ENCODE measurements at places on chromosomes 4 and X.

GRCh38 chr4:25913056-25913850 is 767 bp upstream of the SMIM20 start:
- peak; percentile 93 for DNase-seq

- no peak for DNase-seq
Measured at GRCh38 chr4:40933272-40934053, 183.7 kb downstream of the NSUN7 start.

DNA sequence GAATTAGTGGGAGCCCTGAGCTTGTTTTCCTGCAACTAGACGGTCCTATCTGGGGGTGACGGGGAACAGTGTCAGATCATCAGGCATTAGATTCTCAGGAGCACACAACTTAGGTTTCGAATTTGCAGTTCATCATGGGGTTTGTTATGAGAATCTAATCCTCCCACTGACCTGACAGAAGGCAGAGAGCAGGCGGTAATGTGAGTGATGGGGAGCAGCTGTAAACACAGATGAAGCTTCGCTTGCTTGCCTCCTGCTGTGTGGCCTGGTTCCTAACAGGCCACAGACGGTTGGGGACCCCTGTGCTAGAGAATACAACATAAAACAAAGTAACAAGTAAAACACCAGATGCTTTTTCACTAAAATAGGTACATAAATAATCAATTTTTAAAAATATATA is 86.2 kb upstream of the BLTP1 start:
- DNase-seq, result no peak

DNA sequence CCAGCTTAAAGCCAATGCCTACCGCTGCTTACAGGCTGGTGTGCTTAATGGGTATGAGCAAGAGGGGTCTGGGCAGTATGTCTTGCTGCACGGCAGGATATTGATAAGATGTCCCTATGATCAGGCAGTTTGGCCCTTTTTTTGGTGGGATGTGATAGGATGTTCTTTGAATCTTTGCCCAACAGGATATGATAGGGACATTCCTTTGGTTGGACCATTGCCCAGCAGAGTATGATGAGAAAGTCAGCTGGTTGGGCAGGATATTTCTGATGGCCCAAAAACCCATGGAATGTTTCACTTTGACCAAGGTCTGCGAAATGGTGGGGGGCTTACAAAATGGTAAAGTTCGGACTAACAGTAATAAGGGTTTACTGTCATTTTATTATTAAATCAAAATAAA is 1060.6 kb downstream of the STIM2 start:
- no peak for DNase-seq

- DNase-seq, result no peak
Measured at GRCh38 chr4:48342606-48342880, 1.2 kb downstream of the SLAIN2 start.

DNA sequence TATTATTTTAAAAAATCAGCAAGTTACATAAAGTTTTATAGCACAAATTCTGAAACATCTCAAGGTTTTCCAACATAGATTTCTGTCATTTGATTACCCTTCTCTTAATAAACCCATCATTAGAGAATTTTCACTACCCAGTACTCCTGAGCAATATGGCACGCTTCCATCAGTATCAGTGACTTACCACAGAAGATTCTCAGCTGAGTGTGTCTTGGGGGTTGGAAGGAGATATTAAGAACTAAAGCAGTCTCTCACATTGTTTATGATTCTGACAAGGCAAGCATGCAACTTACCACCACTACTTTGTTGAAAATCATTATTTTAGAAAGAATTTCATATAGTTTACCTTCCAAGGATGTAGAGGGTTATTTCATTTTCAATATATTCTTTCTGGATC is 67.7 kb downstream of the INPP4B start:
- DNase-seq, result no peak

GRCh38 chrX:110397904-110398303 is 39.3 kb downstream of the RTL9 start:
- DNase-seq, result no peak

DNA sequence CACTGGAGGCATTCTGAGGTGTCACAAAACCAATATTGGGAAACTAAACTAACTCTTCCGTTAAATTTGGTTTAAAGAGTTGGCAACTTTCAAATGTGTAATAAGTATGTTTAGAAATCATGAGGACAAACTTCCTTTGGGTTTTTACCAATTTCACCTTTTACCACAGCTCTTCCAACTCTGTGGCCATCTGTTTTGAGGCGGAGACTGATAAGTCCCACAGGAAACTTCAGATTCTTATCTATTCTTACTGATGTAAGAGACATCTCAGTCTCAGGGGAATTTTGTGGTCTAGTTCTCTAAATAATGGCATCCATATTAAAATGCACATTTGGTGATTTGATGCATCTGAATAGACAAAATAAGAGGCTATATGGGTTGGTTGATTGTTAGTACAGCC is 229.2 kb upstream of the AFF2 start:
- DNase-seq, result no peak

- no peak for DNase-seq
Measured at GRCh38 chrX:43702079-43702524, 46.0 kb downstream of the MAOA start.

DNA sequence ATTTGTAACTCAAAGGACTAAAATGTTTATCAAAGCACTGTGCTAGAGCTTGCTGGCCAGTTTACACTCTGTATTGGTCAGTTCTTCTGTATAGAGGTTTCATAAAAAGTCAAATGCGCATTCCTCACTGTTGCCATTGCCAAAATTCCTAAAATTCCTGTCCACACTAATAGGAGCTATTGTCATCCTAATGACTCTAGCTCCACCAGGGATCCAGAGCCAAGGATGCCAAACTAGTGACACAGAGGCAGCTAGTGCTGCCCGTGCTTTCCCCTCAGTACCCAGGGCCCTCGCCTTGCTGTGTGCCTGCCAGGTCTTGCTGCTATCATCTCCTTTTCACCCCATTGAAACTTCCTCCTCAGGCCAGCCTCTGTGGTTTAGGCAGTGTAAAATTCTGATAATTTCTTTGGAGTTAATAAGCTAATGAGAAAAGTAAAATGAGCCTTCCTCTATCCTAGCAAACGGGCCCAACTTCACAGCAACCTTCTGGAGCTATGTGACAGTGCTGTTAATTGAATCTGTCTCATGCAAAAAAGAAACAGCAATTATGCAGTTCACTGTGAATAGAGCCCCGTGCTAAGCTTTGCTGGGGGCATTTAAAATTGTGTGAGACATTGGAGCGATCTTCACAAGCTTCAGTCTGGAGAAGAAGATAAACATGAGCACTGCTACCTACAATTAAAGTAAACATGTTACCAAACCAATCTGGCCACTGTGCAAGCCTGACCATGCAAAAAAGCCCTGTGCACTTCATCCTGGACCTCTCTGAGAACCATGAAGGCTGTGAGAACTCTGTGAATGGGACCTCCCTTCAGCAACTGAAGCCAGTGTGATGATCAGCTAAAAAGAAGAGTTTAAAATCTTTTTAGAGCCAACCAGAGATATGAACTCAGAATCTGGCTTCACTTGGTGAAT is 43.1 kb upstream of the FGF2 start:
- DNase-seq, result no peak

- DNase-seq, result no peak
Measured at GRCh38 chr4:84837751-84838150, 128.7 kb downstream of the WDFY3 start.

DNA sequence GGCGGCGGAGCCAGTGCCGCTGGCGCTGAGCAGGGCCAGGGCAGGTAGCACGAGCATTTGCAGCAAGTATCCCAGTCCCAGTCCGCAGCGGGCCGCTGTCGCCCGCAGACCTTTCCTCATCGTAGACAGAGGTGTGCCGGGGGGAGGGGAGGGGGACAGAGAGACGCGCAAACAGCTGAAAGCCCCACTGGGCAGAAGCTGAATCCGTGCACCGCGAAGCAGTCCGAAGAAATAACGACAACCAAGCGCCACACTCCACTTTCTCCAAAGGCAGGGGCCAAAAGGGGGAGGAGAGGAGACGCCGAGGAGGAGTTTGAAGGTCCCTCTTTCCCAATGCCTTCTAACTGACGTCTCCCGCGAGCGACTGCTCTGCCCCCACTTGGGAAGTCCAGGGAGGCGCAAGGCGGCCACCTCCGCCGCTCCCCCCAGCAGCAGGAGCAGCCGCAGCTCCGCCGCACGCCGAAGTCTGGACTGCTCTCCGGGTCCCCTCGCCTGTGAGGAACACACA is at the start of gene UNC5C:
TSS of gene UNC5C (minus strand) at position 236 of the 508 bp plus-strand sequence.
- DNase-seq, result peak; percentile 83

- DNase-seq, result no peak
Measured at GRCh38 chr4:122503214-122503613, 46.7 kb upstream of the IL2 start.

DNA sequence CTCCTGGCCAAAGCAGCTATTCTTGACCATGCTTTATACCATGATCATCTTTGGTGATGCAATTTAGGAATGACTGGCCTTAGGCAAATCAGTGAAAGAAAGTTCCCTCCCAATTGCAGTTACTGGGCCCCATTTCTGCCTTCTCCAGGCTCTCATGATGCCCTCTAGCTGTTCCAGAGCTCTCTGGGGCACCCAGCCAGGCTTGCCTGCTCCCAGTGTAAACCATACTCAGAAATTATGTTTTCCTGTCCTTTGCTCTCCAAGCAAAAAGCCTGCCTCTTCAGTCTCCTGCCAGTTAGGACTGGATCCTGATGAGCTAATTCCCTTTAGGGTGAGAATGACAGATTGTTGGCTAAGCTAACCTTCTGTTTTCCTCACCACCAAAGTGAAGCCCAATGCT is 85.3 kb upstream of the RBPJ start:
- no peak for DNase-seq

- DNase-seq, result no peak
Measured at GRCh38 chrX:9131066-9131465, 97.1 kb upstream of the FAM9B start.

DNA sequence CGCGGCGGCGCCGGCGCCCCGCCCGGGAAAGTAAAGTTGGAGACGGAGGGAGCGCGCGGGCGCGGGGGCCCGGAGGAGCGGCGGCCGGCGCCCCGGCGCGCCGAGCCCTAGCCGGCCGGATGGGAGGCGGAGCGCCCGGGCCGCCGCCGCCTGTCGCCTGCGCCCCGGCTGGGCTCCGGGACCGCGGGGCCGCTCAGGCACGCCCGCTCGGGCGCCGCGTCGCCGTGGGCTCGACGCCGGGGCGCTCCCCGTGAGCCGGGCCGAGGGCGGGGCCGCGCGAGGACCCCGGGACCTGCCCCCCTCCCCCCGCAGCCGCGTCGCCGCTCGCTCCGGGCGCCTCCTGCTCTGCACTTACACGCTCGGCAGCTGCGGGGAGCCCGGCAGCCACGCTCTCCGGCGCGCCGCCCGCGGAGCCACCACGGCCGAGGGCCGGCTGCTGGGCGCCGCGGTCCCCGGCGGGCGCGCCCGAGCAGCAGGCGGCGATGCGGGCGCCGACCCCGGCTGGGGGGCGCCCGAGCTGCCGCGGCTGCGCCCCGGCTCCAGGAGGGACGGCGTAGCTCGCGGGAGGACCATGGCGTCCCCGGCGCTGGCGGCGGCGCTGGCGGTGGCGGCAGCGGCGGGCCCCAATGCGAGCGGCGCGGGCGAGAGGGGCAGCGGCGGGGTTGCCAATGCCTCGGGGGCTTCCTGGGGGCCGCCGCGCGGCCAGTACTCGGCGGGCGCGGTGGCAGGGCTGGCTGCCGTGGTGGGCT is at the start of gene ADRA2C:
TSS of gene ADRA2C (plus strand) at position 350 of the 749 bp plus-strand sequence. CDS start at position 572, 222 bp downstream.
- no peak for DNase-seq

- DNase-seq, result no peak
Measured at GRCh38 chr4:74418063-74418670, 26.8 kb upstream of the AREG start.

- no peak for DNase-seq
Measured at GRCh38 chrX:72176981-72177380, 4.6 kb upstream of the PIN4 start.

DNA sequence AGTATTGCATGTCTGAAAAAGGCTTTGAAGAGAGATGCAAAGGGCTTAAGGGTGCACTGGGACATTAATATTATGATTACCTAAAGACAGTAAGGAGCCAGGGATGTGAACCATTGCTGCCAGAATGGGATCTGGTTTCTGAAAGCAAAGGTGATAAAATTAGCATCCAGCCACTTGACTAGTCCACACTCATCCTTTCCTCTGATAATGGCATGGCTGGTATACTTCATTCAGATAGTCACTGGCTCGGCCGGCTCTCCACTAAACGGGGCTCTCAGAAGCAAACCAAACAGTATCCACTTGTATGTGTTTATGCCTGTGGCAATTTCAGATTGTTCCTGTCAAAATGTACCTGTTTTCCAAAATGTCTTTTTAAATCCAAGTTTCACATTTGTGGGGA is 46.4 kb downstream of the MAMLD1 start:
- no peak for DNase-seq

DNA sequence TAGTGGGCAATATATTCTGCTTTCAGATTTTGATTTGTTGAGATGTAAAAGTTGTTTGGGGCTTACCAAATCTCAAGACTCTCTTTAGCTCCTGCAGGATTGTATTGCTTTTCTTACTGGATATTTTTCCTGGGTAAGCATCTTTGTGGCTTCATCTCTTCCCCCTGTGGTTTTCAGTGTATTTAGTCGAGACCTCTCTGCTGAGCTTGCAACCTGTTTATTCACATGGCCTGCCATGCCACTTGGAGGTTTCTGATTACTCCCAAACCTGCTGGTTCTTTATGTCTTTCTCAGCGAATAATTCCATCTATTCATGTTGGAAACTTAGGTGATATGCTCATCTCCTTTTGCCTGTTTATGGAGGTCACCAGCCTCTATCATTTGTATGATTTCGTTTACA is 10.9 kb downstream of the CCNG2 start:
- DNase-seq, result no peak

DNA sequence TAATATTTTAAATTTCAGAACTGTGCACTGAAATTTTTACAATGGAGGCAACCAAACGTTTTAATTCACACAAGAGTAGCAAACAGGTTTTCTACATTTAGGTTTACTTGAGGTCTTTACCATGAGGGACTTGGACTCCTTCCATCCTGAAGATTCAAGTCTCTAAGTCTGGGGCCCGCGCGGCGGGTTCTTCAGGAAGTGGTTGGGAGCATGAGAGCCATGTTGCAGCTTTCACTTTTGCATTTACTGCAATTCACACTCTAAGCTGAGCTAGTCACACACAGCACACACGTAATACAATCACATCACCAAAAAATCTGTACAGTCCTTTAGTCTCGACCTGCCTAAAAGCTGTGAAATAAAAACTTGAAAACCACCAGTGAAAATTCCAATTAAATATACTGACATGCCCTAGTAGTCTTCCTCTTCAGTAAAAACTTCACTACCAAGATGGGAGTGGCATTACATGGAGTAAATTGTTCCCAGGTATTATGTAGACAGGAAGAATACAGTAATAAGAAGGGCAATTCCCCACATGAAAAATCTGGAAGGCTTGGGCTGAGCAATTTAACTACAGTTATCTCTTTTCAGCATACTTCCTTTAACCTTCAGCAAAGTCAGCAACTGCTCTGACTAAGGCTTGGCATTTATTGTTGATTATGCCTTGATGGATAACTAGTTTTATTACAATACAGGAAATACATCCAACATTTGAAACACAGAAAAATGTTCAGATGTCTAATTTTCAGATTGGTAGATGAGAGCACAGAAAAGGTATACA is 571.1 kb upstream of the DIPK2B start:
- DNase-seq, result peak; percentile 86

DNA sequence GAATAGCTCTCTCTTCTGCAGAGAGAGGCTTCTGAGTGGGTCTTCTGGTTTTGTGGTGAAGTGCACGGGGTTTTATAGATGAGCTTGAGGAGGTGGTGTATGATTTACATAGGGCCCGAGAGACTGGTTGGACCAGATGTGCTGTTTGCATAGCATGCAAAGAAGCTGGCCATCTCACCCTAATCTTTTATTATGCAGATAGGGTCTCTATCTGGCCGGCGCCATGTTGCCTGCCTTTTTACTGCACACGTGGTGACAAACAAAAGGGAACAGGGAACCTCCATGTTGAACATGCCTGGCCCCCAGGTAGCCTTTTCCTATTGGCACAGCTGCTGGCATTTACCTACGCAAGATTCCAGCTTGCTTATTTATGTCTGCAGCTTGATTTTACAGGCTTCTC is 473.3 kb upstream of the FAM47C start:
- DNase-seq, result no peak
